ENCODE measurements at places on chromosomes 1 and 21.
A peak's percentile ranks its signal among the peaks of the same experiment; 100 is the strongest.

GRCh38 chr1:116407033-116407432 lies 34.0 kb downstream of the ATP1A1 start:
- no peak for DNase-seq

GRCh38 chr21:34582506-34583150 lies 32.3 kb downstream of the RCAN1 start:
- DNase-seq: peak; percentile 29

DNA sequence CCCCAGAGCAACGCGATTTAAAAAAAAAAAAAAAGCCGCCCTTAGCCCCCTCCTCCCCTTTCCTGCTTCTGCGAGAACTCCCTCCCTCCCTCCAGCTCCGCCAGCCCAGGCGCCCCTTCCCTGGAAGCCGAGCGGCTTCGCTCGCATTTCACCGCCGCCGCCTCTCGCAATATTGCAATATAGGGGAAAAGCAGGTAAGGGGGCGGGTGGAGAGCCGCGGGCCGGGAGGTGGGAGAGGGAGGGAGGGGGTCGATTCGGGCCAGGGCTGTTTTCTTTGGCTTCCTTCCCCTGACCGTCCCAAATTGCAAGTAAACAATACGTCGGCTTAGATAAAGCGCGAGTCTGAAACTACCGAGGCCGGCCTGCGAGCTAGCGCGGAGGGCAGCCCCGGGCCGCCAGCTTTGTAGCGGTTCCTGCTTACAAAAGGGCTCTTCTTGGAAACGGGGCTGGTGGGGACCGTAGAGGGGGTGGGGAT lies 408 bp downstream of the LMO4 start:
- DNase-seq: peak; percentile 47

DNA sequence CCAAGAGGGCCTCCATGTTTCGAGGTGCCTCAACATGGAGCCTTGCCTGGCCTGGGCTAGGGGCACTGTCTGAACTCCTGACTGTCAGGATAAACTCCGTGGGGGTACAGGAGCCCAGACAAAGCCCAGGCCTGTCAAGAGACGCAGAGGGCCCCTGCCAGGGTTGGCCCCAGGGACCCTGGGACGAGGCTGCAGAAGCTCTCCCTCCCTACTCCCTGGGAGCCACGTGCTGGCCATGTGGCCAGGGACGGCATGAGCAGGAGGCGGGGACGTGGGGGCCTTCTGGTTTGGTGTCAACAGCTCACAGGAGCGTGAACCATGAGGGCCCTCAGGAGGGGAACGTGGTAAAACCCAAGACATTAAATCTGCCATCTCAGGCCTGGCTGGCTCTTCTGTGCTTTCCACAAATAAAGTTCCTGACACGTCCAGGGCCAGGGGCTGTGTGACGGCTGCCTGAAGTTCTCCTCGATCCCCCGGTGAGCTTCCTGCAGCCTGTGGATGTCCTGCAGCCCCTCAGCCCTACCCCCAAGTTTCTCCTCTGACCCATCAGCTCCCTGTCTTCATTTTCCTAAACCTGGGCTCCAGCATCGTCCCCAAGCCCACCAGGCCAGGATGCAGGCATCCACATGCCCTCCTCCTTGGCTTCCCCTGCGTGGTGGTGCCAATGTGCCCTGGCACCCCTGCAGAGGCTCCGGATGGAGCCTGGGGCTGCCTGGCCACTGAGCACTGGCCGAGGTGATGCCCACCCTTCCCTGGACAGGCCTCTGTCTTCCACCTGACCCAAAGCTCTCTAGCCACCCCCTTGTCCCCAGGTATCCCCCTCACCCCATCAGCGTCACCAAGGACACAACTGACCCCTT lies 12.8 kb upstream of the LRRC3 start:
- DNase-seq: no peak

GRCh38 chr1:174005032-174005431 lies 17.1 kb downstream of the RC3H1 start:
- no peak for DNase-seq

DNA sequence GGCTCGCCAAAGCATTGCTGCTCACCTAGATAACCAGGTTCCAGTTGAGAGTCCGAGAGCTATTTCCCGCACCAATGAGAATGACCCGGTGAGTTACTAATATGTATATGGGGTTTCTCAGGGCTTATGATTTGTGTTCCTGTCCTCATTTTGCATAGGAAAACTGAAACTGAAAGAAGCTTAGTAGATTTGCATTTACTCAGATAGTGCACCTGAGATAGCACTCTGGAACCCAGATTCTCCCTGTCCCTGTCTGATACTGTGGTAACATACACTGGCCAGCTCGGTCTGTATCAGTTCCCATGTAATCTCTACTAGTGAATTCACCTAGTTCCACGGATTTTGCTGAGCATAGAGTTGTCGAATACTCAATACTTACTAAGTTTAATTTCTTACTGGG lies 28.1 kb downstream of the DAP3 start:
- no peak for DNase-seq

- DNase-seq: no peak
Observed at GRCh38 chr1:56187405-56187804, 392.0 kb downstream of the PLPP3 start.

GRCh38 chr1:204940591-204940990 lies 69.9 kb downstream of the NFASC start:
- no peak for DNase-seq

- DNase-seq: no peak
Observed at GRCh38 chr1:80453775-80454174, 1347.0 kb upstream of the ADGRL2 start.

GRCh38 chr21:33478935-33479678 lies 667 bp downstream of the TMEM50B start:
- peak; percentile 35 for DNase-seq

DNA sequence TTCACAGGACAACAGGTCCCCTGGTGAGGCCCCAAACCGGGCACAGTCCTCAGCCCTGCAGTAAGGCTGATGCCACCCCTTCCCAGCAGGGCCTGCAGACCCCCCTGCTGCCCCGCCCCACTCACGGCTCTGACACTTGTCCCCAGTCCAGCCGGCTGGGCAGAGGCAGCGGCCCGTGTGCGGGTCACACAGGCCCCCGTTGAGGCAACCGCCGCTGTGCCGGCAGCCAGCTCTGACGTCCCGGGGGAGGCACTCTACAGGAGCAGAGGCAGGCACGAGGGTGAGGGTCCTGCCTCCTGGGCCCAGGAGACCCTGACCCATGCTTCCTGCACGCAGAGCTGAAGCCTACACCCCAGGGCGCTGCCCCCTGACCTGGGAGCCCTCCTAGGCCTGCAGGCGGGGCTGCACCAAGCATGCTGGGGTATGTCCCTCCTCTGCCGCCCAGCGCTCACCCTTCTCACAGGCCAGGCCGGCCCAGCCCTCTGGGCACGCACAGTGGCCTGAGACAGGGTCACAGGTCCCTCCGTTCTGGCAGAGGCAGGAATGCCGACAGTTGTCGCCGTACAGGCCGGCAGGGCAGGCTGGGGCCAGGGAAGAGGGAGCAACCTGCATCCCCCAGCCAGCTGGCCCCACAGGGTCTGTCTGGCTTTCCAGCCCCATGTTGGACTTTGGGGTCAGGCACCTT lies 43.9 kb downstream of the ARHGEF16 start:
- DNase-seq: no peak

DNA sequence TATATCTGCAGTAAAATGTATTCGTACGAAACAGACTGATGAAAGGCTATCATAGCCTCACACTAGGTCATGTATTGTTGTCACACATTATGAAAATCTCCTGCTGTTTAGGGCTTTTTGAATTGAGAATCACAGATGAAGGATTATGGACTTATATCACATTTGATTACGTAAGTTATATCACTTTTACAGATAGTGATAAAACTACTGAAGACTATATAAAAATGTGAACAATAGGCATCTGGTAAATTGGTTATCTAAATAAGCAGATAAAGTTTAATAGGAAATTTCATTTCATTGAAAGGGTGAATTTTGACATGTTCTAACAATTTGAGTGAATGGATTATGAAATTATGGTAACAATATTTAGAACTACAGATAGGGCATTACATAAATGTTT lies 20.0 kb downstream of the LAMC1 start:
- DNase-seq: no peak

DNA sequence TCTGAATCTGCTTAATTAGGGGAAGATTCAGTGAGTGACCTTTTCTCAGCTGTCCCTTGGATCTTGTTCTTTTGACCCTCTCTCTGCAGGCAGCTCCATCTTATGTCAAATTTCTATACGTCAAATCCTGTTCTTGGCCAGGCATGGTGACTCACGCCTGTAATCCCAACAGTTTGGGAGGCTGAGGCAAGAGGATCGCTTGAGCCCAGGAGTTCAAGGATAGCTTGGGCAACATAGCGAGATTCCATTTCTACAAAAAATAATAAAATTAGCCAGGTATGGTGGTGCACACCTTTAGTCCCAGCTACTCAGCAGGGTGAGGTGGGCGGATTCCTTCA lies 12.3 kb upstream of the CDC42 start:
- DNase-seq: no peak

GRCh38 chr1:157044326-157044725 lies 1.2 kb downstream of the ARHGEF11 start:
- no peak for DNase-seq

- DNase-seq: no peak
Observed at GRCh38 chr1:230215031-230215430, 148.0 kb downstream of the GALNT2 start.

- DNase-seq: no peak
Observed at GRCh38 chr1:53678938-53679825, 59.8 kb downstream of the GLIS1 start.

DNA sequence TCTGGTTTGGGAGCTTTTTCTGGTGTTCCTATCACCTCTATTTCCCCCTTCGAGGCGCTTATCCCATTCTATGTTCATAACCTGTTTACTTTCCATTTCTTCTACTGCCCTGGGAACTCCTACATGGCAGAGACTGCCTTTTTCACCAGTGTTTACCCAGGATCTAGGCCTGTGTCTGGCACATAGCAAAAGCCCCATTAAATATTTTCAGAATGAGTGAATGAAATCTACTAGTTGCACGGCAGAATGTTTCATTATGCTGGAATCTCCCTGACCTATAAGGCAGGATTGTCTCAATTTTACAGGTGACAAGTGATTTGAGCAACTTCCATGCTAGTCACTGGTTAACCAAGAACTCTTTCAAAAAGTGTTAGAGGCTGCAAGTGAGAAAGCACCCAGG lies 70.1 kb downstream of the PGM1 start:
- DNase-seq: no peak

DNA sequence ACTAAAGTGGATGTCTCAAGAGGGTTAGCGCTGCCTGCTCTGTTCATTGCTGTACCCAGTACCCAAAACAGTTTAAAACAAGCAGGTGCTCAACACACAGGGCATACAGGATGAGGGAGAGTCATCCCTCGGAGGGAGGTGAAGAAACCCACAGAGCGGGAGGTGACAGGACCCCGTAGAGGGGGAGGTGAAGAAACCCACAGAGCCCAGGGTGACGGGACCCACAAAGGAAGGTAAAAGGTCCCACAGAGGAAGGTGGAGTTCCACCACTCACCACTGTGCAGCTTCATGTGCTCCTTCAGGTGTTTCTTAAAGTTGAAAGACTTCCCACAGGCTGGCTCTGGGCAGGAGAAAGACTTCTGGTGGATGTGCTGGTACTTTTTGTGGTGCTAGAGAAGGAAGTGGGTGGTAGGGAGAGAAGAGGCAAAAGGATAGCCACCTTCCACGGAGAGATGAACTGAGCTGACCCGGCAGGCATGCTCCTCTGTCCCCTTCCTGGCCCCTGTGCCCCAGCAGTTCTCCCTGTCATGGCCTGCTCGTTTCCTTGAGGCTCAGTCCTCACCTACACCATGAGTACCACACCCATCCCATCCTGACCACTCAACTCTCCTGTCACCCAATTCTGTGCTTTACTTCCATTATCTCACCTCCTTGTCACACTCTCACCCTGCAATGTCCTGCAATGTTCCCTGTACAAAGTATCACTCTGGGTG lies 5.1 kb downstream of the ZNF692 start:
- no peak for DNase-seq

- DNase-seq: no peak
Observed at GRCh38 chr1:96191165-96191564, 530.4 kb upstream of the PTBP2 start.

GRCh38 chr1:36096500-36097432 lies 8.1 kb downstream of the ADPRS start:
- DNase-seq: no peak

DNA sequence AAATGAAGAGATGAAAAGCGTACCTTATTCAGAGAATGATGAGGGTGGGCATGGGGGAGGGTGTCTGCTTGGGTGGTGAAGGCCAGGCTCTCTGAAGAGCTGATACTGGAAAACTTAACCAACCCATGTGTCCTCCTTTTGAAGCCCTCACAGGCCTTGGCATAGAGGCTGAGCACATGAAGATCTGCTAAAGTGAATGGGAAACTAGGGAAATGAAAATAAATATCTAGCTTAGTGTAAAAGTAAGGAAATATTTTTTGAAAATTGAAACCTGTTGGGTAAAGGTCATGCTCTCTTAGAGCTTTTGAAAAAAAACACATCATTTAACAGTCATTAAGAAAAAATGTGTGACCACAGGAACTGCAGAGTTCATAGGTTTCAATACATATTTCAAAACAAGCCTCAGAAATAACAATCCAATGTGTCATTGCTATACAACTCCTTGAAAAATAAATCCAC lies 40.5 kb upstream of the RALGPS2 start:
- no peak for DNase-seq

DNA sequence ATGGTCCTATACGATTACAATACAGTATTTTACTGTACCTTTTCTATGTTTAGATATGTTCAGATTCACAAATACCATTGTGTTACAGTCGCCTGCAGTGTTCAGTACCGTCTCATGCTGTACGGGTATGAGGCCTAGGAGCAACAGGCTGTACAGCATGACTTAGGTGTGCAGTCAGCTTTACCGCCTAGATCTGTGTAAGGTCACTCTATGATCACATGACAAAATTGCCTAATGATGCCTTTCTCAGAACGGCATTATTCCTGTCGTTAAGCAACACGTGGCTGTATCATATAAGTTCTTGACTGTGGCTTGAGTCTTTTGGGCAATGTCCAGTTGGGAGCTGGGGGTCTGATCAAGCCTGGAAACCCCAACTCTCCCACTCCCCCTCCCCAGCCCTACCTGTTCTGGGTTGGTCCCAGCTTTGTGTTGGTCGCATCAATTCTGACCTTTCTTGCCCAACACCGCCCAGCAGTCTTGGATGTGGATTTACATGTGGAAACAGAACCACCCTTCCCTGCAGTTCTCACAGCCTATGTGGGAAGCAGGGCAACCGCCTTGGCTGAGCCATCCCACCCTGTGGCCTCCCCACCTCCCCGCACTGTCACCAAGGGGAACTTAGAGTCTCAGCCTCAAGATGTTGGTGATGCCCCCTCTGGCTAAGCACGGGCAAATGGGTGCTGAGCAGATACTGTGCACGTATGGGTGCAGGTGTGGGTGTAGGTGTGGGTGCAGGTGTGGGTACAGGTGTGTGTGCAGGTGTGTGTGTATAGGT lies 80.2 kb upstream of the ACTL8 start:
- no peak for DNase-seq

DNA sequence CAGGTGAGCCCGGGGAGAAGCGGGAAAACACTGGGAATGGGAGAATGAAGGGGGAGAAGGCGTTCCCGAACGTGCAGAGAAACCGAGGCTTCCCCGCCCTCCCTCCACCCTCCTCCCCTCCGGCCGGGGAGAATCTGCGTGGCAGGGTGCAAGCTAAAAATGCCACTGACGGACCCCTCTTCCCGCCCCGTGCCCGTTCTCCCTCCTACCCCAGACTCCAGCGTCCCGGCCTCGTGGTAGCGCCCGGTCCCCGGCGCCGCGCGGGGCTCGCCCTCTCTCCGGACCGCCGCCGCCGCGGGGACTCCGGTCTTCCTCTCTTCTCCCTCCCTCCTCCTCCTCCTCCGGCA lies 81.6 kb upstream of the AK4 start:
- no peak for DNase-seq

GRCh38 chr1:18747671-18748070 lies 111.8 kb downstream of the TAS1R2 start:
- DNase-seq: no peak
